Breast epithelium (tissue), 4 donors: ENCODE measurements at places on chromosomes 4 and X.

DNA sequence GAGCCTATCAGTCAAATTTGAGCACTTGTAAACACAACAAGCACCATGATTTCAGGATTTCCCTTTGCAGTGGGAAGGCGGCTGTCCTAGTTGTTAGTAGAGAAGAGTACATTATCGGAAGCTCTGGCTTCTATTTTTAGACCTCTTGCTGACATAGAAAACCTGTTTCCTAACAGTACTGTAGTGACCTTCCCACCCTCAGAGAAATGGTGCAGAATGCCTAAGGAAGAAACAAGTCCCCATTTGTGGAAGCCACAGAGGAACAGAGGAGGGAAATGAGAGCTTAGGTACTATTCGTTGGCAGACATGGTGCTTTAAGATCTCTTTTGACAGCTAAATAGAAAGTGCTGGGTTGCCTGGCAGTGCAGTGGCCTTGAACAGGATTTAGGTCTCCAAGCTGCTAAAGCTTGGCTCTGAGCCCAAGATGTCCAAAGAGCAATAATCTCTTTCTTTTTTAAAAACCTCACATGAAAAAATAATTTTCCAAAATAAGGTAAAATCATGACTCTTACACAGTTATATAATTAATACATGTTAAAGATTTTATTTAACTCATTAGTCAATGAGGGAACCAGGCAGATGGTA is 24.9 kb downstream of the GLRA2 start:
- no peak overlapping the region for H3K27ac ChIP-seq
- H3K27me3 ChIP-seq, result no peaks in the 10 kb centered on the region
- H3K36me3 ChIP-seq, result no peaks in the 10 kb centered on the region
- DNase-seq, result no peak

DNA sequence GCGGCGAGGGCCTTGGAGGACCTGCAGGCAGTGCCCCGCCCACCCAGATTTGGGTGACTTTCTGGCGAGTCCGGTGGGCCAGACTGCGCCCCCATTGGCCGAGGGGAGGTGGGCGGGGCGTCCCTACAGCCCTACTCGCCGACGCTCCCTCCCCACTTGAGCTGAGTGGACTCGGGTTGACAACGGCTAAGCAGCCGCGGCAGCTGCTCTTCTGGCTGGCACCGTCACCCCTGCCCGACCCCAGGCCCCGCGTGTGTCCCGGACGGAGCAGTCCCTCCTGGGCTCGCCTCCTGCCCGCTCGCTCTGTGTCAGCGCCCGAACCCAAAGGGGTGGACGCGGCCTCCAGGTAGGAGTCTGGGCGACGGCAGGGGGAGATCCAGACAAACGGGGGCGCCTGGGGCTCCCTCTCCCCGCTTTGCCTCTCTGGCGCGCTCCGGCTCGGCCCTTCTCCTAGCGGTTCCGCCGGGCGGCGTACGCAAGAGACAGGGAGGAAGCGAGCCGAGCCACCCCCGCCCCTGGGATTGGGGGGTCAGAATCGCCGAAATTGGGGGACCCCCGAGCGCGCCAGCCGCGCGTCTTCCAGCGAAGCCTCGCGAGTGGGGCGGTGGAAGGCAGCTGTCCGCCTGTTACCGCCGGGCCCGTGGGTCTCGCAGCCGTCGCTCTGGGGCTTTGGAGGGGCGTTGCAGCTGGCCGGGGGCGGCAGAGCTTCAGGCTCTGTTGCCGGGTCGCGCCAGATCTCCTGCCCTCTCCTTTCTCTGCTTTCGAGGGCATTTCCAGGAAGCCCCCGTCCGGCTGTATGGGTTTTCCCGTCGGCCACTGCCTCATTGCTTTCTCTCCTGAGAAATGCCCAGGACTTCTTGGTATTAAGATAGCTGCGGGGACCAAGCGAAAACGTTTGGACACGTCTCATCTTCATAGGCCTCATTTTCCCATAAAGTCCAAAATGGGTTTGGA is 46.3 kb downstream of the STARD8 start:
- H3K4me1 ChIP-seq, result no peaks in the 10 kb centered on the region
- DNase-seq, result peak; percentile 38
- H3K36me3 ChIP-seq, result no peaks in the 10 kb centered on the region

GRCh38 chrX:14354521-14354920 is 174.8 kb upstream of the GLRA2 start:
- no peaks in the 10 kb centered on the region for H3K36me3 ChIP-seq
- no peak overlapping the region for H3K27ac ChIP-seq
- no peaks in the 10 kb centered on the region for H3K4me1 ChIP-seq
- no peak overlapping the region for H3K4me3 ChIP-seq

DNA sequence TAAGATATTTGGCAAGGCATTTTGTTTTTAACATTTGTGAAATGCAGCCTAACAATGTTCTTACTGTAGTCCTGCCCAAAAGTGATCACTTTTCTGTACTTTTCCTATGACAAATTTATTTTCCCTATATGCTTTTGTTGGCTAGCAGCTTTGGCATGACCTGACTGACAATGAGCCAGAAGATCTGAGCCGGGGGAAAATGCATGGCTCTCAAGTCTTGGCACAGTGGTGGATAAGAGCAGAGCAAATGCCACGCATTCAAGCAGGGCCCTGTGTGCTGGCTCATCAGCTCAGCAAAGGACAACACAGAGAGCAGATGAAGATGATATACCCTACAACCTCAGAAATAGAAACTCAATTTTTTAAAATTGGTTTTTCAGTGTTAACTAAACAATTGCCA is 187.3 kb downstream of the ANAPC10 start:
- no peak overlapping the region for H3K27ac ChIP-seq
- no peaks in the 10 kb centered on the region for H3K36me3 ChIP-seq
- no peaks in the 10 kb centered on the region for H3K4me1 ChIP-seq
- no peaks in the 10 kb centered on the region for H3K27me3 ChIP-seq
- DNase-seq, result no peak

- DNase-seq, result no peak
- no peak overlapping the region for H3K27ac ChIP-seq
- no peaks in the 10 kb centered on the region for H3K36me3 ChIP-seq
- H3K4me3 ChIP-seq, result no peak overlapping the region
- H3K27me3 ChIP-seq, result peaks cover 53% of the 10 kb centered on the region
Observed at GRCh38 chrX:47690175-47690574, 31.2 kb upstream of the UXT start.

- no peaks in the 10 kb centered on the region for H3K36me3 ChIP-seq
- no peak overlapping the region for H3K4me3 ChIP-seq
- H3K4me1 ChIP-seq, result no peaks in the 10 kb centered on the region
- no peaks in the 10 kb centered on the region for H3K27me3 ChIP-seq
- DNase-seq, result no peak
Observed at GRCh38 chr4:169417629-169418282, 147.0 kb upstream of the SH3RF1 start.

GRCh38 chr4:151876381-151876988 is 115.7 kb upstream of the GATB start:
- no peak overlapping the region for H3K27ac ChIP-seq
- H3K36me3 ChIP-seq, result no peaks in the 10 kb centered on the region
- H3K27me3 ChIP-seq, result no peaks in the 10 kb centered on the region

DNA sequence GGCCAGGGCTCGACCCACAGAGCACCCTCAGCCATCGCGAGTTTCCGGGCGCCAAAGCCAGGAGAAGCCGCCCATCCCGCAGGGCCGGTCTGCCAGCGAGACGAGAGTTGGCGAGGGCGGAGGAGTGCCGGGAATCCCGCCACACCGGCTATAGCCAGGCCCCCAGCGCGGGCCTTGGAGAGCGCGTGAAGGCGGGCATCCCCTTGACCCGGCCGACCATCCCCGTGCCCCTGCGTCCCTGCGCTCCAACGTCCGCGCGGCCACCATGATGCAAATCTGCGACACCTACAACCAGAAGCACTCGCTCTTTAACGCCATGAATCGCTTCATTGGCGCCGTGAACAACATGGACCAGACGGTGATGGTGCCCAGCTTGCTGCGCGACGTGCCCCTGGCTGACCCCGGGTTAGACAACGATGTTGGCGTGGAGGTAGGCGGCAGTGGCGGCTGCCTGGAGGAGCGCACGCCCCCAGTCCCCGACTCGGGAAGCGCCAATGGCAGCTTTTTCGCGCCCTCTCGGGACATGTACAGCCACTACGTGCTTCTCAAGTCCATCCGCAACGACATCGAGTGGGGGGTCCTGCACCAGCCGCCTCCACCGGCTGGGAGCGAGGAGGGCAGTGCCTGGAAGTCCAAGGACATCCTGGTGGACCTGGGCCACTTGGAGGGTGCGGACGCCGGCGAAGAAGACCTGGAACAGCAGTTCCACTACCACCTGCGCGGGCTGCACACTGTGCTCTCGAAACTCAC is 3.6 kb downstream of the MID1IP1 start:
- H3K4me3 ChIP-seq, result peak overlapping the region; percentile 72
- DNase-seq, result peak; percentile 49

- H3K4me3 ChIP-seq, result no peak overlapping the region
- H3K4me1 ChIP-seq, result no peaks in the 10 kb centered on the region
Observed at GRCh38 chr4:53459548-53459947, 82.1 kb downstream of the FIP1L1 start.

- DNase-seq, result no peak
- H3K4me1 ChIP-seq, result no peaks in the 10 kb centered on the region
- no peaks in the 10 kb centered on the region for H3K27me3 ChIP-seq
Observed at GRCh38 chr4:16838226-16838875, 60.1 kb downstream of the LDB2 start.

DNA sequence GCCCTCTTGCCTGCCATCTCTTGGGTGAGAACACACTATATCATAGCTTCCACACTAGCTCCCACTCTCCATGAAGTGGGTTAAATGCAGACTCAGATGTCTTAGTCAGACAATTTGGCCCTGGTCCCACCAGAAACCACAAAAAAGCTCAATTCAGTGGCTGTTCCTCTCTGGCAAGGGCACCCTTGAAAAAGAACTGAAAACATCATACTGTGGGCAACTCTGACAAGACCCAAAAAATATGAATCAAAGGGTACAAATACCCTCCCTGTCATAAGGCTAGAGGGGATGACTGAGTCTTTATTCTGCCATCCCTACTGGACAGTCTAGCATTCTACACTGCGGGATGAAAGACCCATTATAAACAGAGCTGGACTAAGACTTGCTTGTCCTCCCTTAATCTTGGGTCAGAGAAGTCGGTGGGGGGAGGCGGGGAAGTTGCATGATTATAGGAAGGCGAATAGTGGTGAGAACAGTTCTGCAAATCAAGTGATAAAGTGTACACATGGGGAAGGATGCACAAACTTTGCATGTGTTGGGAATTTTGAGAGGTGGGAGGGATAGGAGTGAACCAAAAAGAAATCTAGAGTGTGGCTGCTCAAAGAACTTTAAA is 172.1 kb downstream of the OPHN1 start:
- peaks cover 23% of the 10 kb centered on the region for H3K27me3 ChIP-seq
- no peak overlapping the region for H3K27ac ChIP-seq
- no peaks in the 10 kb centered on the region for H3K4me1 ChIP-seq
- no peak overlapping the region for H3K4me3 ChIP-seq

GRCh38 chrX:38192007-38192810 is 28.5 kb downstream of the SRPX start:
- no peak for DNase-seq
- peaks cover 38% of the 10 kb centered on the region for H3K27me3 ChIP-seq
- H3K36me3 ChIP-seq, result no peaks in the 10 kb centered on the region
- H3K4me1 ChIP-seq, result no peaks in the 10 kb centered on the region
- H3K4me3 ChIP-seq, result no peak overlapping the region

DNA sequence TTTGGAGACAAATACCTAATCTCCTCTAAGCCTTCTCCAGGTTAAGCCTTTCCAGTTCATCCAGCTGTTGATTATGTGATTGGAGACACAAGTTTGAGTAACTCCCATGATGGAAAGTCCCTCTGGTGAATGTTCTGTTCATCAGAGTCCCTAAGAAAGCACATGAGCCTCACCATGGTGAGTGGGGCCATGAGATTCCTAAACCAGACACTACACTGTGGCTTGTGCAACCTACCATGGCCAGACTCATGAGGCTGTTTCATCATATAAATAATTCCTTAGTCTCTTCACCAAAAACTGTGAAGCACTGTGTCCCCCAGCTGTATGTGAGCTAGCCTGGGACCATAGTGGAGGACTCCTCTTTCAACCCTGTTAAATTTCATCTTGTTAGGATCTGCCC is 14.4 kb downstream of the PKD2 start:
- no peak overlapping the region for H3K4me3 ChIP-seq
- no peaks in the 10 kb centered on the region for H3K4me1 ChIP-seq
- H3K27me3 ChIP-seq, result no peaks in the 10 kb centered on the region

GRCh38 chr4:15765910-15766697 is 12.0 kb upstream of the CD38 start:
- H3K4me1 ChIP-seq, result no peaks in the 10 kb centered on the region
- no peak overlapping the region for H3K27ac ChIP-seq
- H3K27me3 ChIP-seq, result no peaks in the 10 kb centered on the region
- no peak overlapping the region for H3K4me3 ChIP-seq
- no peaks in the 10 kb centered on the region for H3K36me3 ChIP-seq

GRCh38 chr4:3318561-3319021 is 25.8 kb downstream of the RGS12 start:
- H3K36me3 ChIP-seq, result no peaks in the 10 kb centered on the region
- H3K4me3 ChIP-seq, result no peak overlapping the region
- no peaks in the 10 kb centered on the region for H3K27me3 ChIP-seq
- H3K4me1 ChIP-seq, result no peaks in the 10 kb centered on the region
- no peak overlapping the region for H3K27ac ChIP-seq
- DNase-seq, result peak; percentile 46
